Ammon's horn (tissue), 1 donor: ENCODE measurements at places on chromosomes 3 and 15.

- peak; percentile 30 for DNase-seq
Observed at GRCh38 chr3:45337839-45338470, 50.4 kb upstream of the LARS2 start.

- DNase-seq: no peak
Observed at GRCh38 chr15:58179206-58179605, 41.0 kb downstream of the AQP9 start.

DNA sequence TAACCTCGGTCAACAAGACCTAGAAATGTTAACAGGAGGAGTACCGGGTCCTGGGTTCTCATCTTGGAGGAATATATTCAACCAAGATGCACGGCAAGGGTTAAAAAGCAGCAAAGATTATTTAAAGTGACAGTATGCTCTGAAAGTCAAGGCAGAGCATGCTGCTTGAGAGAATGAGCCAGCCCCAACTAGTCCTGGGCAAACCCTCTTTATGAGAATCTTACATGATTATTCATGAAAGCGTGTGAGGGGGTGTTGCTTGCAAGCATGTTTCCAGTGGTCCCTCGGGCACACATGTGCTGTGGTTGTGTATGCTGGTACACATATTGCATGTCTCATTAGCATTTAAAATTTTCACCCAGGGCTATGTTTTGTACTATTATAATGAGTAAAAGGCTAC lies 1445.6 kb downstream of the SI start:
- no peak for DNase-seq

- DNase-seq: peak; percentile 80
Observed at GRCh38 chr3:113287803-113288648, 76.7 kb downstream of the BOC start.

DNA sequence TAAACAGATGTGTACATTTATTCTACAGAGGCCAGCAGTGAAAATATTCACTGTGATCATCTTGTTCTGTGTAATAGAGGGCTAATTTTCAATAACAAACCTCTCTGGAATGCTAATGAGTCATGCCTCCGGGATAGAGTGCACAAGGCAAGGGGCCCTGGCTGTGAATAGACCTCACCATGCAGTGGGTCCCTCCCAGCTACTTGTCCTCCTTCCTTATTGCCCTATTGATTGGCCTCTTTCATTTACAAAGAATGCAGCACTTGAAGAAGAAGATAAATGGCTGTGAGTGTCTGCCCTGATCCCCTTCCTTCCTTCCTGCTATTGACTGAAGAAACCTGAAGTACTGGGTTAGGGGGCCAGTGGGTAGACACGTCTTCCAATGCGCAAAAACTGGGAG lies 436.3 kb downstream of the WDR72 start:
- DNase-seq: no peak

DNA sequence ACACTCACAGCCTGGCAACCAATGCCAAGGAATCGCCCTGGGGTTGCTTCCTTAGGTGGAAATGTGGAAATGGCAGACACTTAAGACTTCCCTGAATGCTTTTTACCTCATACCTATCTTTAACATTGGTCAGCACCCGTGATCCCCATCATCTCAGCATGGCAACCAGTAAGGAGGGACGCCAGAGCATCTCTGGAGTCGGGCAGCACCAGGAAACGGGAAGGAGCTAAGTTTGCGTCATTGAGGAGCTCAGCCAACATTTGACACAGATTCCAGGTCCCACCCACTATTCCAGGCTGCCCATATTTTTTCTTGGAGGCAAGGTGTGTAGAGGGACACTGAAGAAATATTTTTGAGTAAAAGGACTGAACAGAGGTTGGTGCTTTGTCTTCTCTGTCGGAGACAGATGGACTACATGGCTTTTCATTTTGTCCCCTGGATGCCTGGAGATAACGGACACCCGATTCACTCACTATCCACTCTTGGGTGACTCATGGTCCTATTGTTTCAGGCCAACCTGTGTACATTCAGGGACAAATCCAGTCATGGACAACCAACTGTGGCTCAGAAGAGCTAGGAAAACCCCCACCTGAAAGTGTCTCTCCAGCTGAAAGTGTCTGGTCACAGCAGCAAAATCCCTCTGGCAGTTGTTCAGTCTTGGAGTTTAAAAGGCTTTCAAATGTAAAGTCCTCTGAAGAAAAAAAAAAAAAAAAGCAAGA lies 70.4 kb upstream of the OXTR start:
- DNase-seq: no peak

DNA sequence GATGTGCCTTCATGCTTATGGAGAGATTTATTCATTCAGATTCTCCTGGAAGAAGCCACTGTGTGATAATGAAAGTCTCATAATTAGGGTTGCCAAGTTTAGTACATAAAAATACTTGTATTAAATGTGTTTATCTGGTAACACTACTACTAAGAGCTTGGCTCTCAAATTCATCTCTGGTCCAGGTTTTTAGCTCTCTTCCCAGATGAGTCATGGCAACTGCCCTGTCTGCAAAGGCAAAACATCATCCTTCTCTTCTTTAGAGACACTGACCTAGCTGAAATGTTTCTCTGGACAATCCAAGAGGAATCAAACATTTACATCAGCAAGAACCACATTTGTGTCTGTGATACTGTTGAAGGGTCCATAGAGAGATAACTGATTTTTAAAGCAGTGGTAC lies 269.6 kb downstream of the ROBO2 start:
- no peak for DNase-seq

- no peak for DNase-seq
Observed at GRCh38 chr3:55725681-55726500, 238.8 kb upstream of the WNT5A start.

GRCh38 chr3:144364737-144365136 lies 393.1 kb downstream of the DIPK2A start:
- no peak for DNase-seq

GRCh38 chr3:126209741-126210140 lies 29.4 kb upstream of the ALDH1L1 start:
- no peak for DNase-seq

DNA sequence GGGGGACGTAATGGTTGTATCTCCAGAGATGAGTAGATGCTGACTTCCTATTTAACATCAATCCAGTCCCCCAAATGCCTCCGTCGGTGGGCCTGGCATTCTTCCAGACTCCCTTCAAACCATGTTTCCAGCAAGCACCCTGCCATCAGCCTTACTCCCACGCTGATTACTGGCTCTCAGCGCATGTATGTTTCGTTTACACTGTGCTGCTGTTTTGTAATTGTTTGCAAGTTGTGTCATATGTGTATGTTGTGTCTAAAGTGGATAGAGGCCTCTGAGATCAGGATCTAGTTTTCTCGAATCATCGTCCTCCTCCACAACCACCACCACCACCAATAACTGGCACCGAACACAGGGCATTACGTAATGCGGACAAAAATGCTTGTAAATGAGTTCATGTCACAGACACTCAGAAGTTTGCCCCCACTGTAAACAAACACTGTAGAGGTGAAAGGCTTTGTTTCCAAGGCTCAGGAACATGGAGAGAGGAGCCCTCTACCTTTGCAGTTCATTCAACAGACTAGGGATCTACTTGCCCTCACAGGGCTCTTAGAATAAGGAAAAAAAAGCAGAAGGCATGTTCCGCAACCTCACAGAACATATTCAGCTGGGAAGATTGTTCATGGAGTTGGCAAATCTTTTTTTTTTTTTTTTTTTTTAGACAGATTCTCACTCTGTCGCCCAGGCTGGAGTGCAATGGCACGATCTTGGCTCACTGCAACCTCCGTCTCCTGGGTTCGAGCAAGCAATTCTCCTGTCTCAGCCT lies 46.1 kb upstream of the SEMA4B start:
- DNase-seq: no peak

DNA sequence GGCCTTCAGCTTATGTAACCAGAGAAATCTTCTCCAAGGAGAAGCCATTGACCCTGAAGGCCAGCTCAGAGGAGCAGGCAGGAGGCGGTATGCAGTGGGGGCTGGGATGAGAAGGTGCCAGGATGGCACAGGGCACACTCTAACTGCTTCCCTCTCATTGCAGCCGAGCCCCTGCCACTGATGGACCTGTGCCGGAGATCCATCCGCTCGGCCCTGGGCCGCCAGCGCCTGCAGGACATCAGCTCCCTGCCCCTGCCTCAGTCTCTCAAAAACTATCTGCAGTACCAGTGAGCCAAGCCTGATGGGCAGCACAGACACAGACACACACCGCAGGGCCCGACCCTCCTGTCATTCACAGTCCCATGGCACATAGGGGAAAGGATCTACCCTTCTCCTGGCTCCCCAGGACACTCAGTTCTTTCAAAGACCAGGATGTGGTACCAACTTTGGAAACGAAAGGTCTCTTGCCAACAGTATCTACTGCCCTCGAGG lies 84.6 kb upstream of the PXYLP1 start:
- DNase-seq: no peak

GRCh38 chr3:55515550-55516246 lies 28.6 kb upstream of the WNT5A start:
- no peak for DNase-seq

GRCh38 chr3:150414258-150414657 lies 6.2 kb downstream of the TSC22D2 start:
- peak; percentile 71 for DNase-seq

- no peak for DNase-seq
Observed at GRCh38 chr15:96750361-96750760, 419.9 kb downstream of the NR2F2 start.

GRCh38 chr15:92101708-92102394 lies 248.3 kb downstream of the SLCO3A1 start:
- no peak for DNase-seq

DNA sequence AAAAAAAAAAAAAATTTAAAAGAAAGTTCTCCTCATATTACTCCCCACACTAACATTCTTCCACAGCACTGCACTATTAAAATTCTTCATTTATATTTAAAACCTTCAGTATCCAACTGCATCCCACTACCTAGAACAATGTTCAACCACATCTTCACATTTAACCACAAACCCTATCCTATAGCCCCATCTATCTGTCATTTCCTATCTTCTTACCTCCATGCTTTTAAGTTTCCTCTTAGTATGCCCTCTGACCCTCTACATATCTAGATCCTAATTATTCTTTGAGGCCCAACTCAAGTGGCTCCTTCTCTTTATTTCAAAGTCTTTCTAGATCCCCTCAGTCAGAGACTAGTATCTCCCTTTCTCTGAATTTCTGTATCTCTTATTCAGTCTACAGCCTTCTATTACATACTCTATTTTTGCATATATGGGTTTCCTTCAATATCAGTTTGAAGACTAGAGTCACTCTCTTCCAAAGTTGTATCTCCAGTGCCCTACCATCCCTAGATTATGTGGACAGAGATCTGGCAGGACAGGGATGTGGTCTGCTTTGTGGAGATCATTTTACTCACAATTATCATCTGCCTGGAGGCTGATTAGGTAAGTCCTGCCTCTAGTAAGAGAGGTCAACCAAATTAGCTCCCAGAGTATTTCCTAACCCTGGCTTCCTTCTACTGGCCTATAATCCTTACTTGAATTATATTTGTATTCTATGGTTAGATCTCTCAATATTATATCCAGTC lies 1.4 kb downstream of the CIAO2A start:
- no peak for DNase-seq

DNA sequence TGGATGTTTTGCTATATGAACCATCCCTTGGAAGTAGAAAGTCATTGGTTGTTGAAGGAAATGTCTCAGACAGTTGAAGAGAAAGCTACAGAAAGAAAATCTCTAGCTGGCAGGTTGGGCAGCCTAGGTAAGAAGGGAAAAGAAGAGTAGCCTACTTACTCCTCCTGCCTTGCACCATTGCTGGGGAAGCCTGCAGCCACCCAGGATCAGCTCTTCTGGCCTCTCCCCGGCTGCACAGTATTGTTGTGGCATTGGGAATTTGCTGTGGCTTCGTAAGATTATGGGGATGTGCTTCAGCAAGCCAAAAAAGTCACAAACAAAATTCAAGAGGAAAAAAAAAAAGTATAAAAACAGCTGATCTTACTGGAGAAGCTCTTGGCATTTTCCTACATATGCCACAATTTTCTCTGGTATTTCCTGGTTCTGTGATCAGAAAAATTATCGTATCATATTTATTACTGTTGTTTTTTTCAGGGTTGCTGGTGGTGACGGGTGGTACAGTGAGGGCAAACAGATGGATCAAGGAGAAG lies 154.2 kb downstream of the TIGIT start:
- no peak for DNase-seq

- DNase-seq: no peak
Observed at GRCh38 chr15:79381593-79381992, 50.5 kb upstream of the MINAR1 start.

DNA sequence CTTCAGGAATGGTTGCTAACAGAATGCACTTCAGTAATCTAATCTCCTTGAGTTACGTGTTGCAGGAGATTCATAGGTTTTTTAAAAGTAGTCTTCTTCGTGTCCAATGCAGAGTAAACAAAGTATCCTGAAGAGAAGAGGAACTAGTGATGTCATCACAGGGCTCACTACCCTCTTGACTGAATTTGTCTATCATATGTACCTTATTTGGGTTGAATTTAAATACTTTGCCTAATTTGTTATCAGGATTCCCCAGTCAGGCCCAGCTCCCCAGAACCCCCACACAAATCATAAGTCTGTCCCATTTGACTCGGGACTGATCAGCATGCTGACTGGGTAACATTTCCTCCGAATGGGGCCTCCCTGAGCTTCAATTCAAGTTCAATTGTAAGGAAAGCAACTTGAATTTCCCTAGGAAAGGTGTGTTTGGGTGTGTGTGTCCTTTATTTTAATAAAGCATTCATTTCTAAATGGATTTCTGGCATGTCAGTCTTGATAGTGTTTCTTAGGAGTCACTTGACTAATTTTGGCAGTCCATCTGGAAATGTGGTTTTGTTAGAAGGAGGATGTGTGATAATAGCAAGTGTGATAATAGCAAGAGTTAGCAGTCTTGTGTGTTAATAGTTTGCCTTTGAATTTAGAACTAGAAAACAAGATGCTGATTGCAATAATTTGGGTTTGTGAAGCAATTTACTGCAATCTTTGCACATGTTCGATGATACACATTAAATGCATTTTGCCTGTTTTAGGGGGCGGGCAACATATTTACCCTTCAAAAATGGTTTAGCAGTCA lies 21.9 kb downstream of the OXNAD1 start:
- DNase-seq: no peak

- no peak for DNase-seq
Observed at GRCh38 chr3:176789947-176790346, 407.3 kb downstream of the TBL1XR1 start.

DNA sequence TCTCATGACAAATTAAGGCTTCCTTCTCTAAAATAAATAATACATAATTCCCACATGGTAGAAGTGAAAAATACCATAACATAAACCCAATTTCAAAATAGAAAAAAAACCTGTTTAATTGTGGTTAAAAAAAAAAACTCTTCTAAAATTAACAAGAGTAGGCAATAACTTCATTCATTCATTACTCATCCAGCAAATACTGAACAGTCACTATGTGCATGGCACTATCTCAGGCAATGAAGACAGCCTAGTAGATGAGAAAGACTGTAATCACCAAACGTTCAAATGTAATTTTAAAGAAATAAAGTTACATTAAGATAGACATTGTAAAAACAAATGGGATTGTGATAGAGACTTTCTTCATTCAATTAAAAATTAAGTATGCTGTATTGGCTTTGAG lies 43.4 kb downstream of the TFDP2 start:
- DNase-seq: no peak

DNA sequence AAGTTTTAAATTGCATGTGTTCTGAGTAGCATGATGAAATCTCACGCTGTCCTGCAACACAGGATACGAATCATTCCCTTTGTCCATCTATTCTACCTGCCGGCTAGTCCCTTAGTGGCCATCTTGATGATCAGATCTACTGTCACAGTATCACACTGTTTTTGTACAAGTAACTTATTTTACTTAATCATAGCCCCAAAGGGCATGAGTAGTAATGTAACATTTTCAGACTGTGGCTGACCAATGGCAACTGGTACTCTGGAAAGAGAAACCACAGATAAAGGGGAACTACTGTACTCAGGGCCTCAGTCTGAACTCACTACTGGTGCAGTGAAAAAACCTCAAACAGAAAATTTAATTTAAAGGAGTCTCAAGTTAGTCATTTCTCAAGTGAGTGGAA lies 127.3 kb upstream of the MRPL3 start:
- DNase-seq: no peak
